ENCODE measurements at places on chromosomes 1 and 21.
A peak's percentile ranks its signal among the peaks of the same experiment; 100 is the strongest.

- no peak for DNase-seq
These were observed 8.8 kb downstream of the XCL1 start for GRCh38 chr1:168585191-168585590.

GRCh38 chr21:43739621-43740435, 20.9 kb downstream of the PDXK start:
- no peak for DNase-seq

DNA sequence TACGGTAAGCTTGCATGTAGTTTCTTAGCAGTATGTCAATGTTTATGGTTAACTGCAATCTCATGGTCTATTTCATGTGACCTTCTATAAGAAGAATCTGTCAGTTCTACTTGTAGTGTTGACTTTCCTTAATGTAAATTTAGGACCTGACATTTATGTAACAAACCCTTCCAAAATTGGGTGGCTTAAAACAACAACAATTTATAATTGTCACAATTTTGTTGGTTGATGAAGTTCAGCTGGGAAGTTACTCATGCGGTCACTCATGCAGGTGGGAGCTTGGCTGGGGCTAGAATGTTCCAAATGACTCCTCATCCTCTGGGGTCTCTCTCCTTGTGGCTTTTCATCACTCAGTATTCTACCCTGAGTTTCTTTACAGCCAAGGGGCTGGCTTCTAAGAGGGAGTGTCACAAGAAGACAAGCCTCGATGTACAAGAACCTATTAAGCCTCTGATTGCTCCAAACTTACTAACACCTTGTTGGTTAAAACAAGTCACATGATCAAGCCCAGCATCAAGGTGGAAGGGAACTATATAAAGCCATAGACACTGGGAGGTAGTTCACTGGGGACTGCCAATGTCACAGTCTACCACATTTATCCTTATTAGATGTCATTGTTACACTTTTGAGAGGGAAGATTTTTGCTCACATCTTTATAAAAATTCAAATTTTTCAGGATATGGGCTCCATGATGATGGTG, 23.9 kb downstream of the CCN1 start:
- no peak for DNase-seq

DNA sequence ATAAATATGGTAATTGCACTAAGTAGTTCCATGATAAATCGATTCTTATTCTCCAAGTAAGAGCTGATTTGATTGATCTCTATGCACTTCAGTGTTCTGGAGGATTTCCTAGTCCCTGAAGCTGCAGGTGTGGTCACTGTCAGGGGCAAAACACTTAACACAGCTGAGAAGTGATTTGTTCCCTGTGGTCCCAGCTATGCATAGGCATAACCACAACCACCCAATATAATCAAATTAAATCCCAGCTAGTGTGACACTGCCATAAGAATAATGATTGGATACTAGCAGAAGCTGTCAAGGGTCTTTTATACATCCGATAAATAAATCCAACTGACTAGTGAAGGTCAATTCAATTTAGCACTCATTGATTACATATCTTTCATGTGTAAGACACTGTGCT, 60.1 kb downstream of the PTGER3 start:
- no peak for DNase-seq

DNA sequence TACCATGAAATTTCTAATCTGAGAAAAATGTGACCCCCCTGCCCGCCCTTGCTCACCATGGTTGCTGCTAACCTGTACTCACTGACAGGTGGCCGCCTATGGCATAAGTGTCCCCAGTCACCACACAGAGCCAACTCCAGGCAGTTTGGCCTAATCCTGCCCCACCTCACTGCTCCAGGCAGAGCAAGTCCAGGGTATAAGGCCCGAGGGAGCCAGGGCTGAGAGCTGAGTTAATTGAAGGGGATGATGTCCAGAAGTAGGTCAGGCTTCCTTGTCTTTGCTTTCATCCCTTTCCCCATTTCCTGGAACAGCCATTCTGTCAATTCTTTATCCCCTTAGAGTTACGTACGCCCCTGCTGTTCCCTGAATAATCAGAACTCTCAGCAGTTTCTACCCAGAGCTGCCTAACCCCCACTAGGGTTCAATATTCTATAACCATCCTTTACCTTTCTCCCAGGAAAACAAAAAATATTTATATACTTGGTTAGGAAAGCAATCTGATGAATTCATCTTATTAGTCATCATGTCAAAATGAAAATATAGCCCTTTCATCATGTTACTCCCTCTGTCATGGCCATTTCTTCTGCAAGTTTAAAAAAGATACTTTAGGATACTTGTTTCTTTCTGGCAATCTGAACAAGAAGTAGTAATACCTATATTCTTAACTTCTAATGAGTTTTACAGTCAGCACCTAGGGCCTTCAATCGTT, 29.4 kb upstream of the CD101 start:
- DNase-seq, result no peak

DNA sequence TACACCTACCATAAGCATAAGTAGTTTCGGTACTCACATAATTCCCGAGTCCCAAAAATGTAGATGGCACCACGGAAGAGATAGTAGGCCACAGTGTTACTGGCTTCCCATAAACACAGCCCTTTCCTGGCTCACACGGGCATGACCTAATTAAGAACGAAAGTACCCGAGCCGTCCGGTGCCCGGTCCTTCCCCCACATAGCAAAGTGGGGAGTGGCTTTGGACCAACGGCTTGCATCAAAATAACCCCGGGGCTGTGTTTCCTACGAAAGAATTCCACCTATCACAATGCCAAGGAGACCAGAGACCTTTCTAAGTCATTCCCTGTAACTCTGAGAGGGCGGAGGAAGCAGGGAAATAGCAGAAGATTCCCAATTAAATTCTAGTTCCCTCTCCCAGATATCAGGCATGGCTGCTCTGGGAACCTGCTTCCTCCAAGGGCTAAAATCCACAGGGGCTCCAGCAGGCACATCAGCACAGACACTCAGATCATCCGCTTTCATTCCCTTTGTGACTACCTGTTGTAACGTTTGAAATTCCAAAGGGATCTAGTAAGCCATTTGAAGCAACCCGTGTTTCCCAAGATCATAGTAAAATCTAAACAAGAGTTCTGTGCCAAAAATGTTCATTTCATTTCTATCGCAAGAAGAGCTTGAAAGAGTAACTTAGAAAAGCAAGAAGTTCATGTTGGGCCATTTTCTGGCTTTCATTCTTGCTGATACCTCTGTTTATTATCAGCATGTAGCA, at the start of gene TMPRSS3:
TMPRSS3 (minus strand) TSS at position 148 of the 747 bp plus-strand sequence. CDS start 635 bp downstream, outside the sequence.
- no peak for DNase-seq

- no peak for DNase-seq
These were observed 62.5 kb downstream of the MORN1 start for GRCh38 chr1:2328676-2329455.

DNA sequence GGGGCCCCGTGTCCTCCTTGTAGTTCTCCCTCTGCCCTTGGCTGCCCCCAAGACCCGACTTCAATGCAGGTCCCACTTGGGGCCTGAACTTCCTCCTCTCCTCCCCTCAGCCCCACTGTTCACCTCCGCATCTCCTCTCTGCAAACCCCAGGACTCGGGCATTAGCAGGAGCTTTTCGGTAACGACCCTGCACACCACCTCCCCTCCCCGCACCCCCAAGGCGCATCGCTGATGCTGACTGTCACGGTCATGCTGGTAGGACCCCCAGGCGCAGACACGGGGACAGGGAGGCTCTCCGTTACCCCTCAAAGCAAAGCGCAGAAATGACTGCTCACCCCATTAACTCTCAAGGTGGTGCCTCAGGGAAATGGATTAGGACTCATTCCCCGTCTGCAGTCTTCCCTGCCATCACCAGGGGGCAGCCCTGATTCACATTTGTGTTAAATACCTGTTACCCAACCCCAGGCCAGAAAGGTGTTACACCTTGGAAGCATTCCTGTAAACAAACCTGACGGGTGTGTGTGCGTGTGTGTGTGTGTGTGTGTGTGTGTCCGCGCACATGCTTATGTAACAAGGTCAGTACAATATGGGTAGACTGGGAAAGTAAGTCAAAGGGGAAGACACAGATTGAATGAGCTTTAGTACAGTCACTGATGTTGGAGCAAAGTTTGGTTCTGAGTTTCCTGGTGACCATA, 6.4 kb upstream of the GUCA2B start:
- peak; percentile 54 for DNase-seq

GRCh38 chr1:219710529-219711194, 97.8 kb upstream of the ZC3H11B start:
- no peak for DNase-seq

DNA sequence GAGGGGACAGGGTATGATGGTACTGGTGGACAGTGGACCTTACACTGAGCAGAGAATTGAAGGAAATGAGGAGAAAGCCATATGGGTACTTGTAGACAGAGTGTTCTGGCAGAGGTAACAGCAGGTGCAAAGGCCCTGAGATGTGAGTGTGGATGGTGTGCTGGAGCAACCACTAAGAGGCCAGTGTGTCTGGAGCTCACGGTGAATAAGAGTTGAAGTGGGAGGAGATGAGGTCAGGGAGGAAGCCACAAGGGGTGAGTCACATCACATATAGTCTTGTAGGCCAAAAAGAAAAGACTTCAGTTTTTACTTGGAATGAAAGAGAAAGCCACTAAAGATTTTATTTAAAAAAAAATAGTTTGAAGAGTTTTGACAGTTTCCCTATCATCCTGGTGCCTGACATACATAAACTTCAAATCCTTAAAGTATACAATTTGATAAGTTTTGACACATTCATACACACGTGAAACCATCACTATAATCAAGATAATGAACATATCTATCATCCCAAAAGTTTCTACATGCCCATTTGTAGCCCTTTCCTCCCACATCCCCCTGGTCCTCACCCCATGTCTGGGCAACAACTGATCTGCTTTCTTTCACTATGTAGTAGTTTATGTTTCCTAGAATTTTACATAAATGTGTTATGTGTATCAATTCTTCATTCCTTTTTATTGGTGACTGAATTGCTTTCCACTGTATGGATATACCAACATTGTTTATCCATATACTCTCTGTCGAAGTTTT, 148.4 kb downstream of the GPATCH2 start:
- DNase-seq, result no peak
